ENCODE measurements at places on chromosomes 7 and 10. TPM values are rescaled to one million over a fixed set of nuclear protein-coding genes. Genes with fewer than 3 reads are reported as not detected.

The PKD2L1 gene
- not detected for total RNA-seq

The ANKRD22 gene
- total RNA-seq, result 0.12 TPM

The TMUB1 gene
- 73.7 TPM for total RNA-seq

The FZD8 gene
- 13.4 TPM for total RNA-seq

The SFMBT2 gene
- 1.2 TPM for total RNA-seq

The VWDE gene
- total RNA-seq, result 0.12 TPM

The NEURL1 gene
- total RNA-seq, result 1.3 TPM

The ARL4A gene
- 22.1 TPM for total RNA-seq

- DNase-seq, result no peak
Observed at GRCh38 chr7:100166970-100167911, 1.2 kb downstream of the GAL3ST4 start.

GRCh38 chr10:95451150-95451549 is 110.0 kb downstream of the SORBS1 start:
- no peak for DNase-seq

DNA sequence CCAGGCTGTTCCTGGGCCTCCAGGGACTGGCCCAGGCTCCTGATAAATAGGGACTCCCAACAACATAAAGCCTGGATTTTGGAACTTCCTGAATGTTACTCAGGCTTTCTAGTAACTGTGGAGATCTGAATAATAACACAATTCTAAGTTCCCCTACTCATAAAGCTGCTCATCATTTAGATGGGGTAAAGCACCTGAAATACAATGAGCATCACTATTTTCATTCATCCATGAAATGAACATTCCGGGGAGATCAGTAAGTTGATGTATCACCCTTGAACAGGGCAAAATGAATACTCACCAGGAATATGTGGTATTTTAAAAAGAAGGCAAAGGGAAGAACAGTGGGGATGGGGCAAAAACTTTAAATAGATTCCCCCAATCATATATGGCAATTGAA is 48.3 kb upstream of the ATRNL1 start:
- DNase-seq, result no peak

DNA sequence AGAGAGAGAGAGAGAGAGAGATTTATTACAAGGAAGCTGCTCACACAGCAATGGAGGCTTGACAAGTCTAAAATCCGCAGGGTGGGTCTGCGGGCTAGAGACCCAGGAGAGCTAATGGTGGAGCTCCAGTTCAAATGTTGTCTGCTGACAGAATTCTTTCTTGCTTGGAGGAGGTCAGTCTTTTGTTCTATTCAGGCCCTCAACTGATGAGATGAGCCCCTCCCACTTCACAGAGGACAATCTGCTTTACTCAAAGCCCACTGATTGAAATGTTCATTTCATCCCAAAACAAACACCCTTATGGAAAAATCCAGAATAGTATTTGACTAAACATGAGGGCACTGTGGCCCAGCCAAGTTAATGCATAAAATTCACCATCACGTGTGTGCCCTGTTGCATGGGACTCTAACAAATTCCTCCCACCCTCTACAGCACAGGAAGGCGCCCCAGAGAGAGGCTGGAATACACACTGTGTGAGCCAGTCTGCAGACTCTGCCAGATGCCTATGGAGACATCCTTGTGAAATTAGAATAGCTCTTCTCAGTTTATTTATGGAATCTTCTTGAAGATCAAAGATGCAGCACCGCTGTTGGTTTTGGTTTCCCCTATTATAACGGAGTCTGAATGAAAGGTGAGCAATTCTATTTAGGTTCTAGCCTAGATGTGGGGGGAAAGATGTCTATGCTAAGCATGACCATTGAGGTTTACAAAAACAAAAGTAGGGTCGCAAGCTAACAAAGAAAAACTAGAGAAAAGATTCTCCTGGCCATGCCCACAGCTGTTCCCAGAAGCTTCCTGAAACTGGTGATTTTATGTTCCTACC is 123.0 kb upstream of the SFMBT2 start:
- DNase-seq, result no peak

DNA sequence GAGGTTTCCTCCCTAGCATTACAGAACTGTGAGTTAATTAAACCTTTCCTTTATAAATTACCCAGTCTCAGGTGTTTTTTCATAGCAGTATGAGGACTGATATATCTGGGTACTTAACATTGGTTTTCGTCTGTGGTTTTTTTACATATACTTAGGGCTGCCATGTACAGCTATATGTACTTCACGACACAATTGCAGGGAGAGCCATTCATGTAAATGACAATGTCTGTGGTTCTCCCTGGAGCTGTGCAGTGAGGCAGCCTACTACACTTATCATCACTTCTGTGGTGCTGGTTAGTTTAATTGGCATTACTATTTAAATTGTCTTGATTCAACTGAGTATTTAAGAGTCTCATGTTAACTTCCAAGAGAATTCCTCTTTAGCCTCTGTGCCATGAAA is 40.7 kb downstream of the AVL9 start:
- DNase-seq, result no peak

- DNase-seq, result peak; percentile 23
Observed at GRCh38 chr10:11724938-11725776, 17.0 kb upstream of the ECHDC3 start.

- DNase-seq, result no peak
Observed at GRCh38 chr10:11272915-11273389, 255.3 kb downstream of the CELF2 start.

GRCh38 chr10:67788028-67788886 is 49.7 kb downstream of the DNAJC12 start:
- no peak for DNase-seq

DNA sequence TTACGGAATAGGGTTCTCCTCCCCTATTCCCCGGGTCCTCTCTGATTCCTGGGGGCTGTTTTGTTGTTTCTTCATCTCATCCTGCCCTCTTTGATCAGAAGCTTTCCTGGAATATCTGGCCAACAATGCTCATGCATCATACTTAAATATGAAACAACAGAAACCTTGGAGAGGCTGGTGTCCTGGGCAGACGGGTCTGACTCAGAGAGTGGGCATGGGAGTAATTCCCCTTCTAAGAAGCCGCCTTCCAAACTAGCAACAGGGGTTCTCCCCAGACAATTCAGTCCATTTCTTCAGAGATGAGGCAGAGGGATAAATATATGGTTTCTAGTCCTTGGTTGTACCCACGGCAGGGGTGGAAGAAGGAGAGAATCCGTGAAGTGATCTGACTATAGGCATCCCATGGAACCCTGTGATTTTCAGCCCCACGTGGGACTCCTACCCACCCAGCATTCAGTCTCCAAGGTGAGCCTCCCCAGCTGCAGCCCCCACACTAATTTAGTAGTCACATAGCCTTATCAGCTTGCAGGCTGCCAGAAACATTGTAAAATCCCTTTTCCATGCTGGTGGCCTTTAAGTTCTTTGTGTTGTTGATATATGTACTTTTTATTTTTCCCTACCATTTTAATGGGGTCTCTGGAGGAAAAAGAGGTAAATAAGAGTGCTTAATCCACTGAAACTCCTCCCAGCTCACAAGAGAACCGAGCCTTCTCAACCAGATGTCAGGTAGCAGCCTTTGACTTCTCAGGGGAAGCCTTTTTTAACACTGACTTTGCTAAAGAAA is 119.2 kb downstream of the SFMBT2 start:
- DNase-seq, result no peak

- DNase-seq, result no peak
Observed at GRCh38 chr7:106393564-106394251, 108.9 kb upstream of the NAMPT start.

- no peak for DNase-seq
Observed at GRCh38 chr7:46170792-46171191, 249.7 kb upstream of the IGFBP3 start.

DNA sequence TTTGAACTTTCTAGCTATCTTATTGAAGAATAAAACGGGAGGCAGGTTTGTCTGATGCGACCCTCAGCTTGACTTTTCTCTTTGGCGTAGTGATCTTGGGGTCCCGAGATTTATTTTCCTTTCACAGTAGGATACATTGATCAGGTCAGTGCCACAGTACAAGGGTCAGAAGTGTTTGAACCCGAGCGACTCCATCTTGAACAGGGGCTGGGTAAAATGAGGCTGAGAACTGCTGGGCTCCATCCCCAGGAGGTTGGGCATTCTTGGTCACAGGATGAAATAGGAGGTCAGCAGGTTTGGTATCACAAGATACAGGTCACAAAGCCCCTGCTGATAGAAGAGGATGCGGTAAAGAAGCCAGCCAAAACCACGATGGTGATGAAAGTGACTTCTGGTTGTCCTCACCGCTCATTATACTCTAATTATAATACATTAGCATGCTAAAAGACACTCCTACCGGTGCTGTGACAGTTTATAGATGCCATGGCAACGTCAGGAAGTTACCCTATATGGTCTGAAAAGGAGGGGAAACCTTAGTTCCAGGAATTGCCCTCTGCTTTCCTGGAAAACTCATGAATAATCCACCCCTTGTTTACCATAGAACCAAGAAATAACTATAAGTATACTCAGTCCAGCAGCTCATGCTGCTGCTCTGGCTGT is 3.0 kb upstream of the TECPR1 start:
- DNase-seq, result no peak

DNA sequence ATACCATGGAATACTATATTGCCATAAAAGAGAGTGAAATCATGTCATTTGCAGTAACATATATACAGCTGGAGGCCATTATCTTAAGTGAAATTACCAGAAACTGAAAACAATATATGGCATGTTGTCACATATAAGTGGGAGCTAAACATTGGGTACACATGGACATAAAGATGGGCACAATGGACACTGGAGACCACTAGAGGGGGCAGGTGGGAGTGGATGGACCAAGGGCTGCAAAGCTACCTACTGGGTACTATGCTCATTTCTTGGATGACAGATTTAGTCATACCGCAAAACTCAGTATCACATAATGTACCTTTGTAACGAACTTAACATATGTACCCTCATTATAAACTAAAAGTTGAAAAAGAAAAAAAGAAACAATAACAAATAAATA is 1167.6 kb downstream of the NXPH1 start:
- no peak for DNase-seq

DNA sequence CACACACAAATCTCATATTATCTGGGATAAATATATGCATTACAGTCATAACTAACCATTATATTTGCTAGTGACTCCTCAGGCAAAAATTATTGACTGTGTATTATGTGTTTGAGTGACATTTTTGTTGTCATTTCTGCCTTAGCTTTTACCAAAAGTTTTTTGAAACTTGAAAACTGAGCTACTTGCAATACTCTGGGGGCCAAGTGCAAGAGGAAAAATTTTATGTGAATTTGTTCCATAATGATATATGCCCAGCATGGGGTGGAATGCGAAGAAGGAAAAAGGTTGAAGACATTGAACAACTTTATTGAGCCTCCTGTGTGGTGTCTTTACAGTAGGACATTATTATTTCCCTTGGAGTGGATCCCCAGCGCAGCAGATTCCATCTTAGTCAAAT is 176.8 kb upstream of the FERD3L start:
- no peak for DNase-seq

DNA sequence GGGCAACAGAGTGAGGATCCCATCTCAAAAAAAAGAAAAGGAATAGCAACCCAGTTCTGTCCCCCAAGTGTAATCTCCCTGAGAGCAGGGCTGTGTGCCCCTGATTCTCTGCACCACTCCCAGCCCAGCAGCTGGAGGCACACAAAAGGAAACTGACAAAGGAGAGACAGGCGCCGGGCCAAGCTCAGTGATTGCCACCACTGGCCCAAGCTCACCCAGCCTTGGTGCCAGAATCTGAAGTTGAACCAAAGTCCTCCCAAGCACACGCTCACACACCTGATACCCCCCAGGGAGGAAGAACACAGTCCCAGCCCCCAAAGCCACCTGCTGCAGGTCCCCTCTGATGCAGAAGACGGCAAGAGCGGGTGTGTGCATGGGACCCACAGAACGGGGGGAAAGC is 50.3 kb downstream of the TNRC18 start:
- DNase-seq, result no peak

DNA sequence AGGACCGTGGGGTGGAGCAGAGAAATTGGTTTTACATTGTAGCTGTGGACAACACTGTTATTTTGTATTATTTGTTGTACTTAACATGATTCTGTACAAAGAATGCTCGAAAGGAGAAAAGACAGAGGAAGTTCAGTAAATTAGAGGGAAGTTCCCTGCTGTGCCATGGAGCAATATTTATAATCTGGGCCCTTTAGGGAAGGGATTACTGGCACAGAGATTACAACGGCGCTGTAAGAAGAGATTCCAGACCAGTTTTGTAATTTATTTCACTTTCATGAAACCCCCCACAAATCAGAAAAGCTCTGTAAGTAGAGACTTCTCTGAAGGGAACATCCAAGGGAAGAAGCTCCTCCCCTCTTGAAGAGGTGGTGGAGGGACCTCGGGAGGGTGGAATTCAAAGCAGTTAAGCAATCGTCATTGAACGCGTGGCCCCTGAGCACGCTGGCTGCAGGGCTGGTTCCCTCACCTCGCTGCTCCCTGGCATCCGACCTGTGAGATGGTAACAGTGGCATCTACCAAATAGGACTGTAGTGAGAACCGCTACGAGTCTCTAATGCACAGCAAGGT is 113.5 kb downstream of the KLF6 start:
- DNase-seq, result no peak

GRCh38 chr10:17025444-17026295 is 103.9 kb downstream of the CUBN start:
- peak; percentile 77 for DNase-seq

- DNase-seq, result no peak
Observed at GRCh38 chr10:31320550-31321211, 1.7 kb downstream of the ZEB1 start.

DNA sequence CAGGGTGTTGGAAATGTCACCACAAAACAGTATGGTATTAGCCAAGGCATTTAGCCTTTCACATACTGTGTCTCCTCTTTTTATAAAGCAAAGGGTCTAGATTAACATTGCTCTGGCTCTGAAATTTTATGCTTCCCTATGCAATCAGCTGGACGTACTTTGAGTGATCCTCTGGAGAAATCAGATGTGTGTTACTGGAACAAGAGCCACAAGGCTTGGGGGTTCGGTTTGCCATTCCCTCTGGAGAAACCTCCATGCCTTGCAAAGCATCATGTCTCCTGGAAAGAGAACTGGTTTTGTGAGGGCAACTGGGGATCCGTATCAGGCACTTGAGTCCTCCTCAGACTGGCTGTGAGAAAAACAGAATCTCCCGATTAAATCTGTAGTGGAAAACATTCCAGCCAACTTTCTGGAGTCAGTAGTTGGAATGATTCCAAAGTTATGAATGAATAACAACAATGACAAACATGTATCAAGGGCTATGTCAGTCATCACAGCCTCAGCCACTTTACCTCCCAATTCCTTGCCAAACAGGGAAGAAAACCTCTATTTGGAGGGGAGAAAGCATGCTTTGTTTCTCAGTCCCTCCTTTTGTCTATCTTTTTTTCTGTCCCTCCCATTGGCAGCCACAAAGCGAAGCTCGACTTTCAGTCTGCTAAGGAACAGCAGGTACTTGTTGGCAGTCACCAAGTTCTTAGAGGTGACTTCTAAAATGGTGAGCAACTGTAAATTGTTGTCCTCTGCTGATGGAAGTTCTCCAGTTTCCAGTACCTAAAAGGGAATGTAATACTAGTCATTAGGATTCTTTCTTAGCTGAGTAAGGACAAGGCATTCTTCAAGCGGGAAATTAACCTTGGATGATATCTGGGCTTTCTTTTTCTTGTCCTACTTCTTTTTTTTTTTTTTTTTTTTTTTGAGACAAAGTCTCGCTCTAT is 864.8 kb upstream of the AUTS2 start:
- no peak for DNase-seq

GRCh38 chr7:124462249-124462648 is 303.3 kb downstream of the GPR37 start:
- DNase-seq, result no peak
